Activated T-cell treated with anti-CD3 and anti-CD28 coated beads, Interleukin-2, amount 50 U/mL, for 48 hours (primary cell): ENCODE measurements at places on chromosomes 11 and 22.

DNA sequence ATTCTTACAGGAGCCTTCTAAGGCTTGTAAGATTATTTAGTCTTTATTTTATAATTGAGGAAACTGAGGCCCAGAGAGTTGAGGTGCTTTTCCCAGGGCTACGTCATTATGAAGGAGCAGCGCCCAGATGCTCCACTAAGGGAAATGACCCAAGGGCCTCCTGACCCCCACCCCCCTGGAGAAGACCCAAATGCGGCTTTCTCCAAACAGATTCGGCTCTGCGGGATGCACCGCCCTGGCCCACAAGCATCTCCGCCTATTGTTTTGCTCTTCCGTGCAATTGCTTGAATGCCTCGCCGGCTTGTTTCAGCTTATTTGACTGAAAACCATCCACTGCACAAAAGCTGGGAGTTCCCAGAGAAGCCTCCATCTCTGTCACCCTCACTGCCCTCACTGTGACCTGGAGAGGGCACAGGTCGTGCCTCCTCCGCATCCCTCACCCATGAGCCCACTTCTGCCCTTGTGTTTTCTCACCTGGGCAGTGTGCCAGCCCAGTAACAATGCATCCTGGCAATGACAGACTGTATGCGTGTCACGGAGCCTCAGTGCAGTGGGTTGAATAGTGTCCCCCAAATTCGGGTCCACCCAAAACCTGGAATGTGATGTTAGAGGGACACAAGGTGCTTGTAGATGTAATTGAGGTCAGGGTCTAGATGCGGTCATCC is 790.2 kb downstream of the TBC1D22A start:
- no peak for DNase-seq

GRCh38 chr22:20779818-20780158 is 5.9 kb downstream of the SERPIND1 start:
- DNase-seq: no peak

DNA sequence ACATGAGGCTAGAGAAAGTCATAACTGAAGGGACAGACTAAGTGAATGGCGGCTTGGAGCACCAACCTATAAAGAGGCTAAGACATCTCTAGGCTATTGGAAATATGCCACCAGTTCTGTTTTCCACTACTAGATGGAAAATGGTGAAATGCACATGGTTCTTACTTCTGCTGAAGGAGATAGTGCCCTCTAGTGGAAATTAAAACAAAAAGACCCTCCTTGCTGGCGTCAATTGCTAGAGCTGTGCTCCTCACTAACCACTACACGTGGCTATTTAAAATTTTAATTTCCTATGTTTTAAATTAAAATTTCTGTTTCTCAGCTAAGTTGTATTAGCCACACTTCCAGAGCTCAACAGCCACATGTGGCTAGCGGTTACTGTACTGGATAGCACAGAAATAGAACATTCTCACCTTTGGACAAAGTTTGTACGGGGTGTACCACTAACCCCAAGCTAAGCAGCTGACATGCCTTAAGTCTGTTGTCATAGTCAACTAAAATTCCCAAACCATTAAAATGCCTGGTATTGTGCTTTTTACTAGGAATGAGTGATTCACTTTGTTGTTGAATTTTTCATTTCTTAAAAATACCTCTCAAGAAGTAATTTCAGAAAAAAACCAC is 34.1 kb upstream of the CALCA start:
- DNase-seq: no peak

DNA sequence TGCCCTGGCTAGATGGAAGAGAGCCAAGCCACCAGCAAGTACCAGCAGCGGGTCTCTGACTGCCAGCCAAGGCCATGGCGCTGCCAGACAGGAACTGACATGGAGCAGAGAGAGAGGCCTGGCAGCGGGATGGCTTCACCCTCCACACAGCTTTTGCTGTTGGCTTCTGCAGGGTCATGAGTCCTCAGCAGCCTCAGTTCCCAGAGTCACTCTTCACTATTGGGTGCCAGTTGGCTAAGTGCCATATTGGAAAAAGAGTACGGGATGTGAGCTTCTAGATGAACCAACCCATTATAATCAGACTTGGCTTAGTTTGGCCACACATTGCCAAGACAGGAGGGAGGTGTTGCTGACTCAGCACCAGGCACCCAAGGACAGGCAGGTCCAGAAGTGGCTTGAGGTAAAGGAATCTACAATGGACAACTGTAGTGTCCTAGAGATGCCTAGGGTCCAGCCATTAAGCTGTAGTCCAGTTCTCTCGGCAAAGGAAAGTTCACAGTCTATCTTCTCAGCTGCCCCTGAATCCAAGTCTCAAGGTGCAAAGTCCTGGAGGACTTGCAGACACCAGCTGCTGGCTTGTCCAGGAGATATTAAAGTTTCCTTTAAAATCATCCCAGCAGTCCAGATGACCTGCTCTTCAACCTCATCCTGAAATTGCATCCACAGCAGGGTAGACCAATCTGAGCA is 40.7 kb upstream of the POU2AF1 start:
- no peak for DNase-seq

DNA sequence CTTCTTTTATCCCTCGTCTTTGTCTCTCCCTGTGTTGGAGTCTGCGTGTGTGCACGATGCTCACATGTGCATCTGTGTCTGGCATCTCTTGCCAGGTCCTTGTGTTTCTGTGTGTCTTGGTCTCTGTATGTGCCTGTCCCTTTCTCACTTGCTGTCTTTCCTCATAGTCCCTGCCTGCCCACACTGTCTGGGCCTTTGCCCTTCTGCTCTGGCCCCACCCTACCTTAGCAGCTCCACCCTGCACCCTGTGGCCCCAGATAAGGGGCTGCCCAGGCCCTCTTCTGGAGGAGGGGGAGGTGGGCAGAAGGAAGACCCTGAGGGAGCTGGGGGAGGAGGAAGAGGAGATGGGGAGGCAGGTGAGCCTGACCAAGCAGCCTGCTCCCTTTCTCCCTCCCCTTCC is 2.8 kb downstream of the EHBP1L1 start:
- no peak for DNase-seq

DNA sequence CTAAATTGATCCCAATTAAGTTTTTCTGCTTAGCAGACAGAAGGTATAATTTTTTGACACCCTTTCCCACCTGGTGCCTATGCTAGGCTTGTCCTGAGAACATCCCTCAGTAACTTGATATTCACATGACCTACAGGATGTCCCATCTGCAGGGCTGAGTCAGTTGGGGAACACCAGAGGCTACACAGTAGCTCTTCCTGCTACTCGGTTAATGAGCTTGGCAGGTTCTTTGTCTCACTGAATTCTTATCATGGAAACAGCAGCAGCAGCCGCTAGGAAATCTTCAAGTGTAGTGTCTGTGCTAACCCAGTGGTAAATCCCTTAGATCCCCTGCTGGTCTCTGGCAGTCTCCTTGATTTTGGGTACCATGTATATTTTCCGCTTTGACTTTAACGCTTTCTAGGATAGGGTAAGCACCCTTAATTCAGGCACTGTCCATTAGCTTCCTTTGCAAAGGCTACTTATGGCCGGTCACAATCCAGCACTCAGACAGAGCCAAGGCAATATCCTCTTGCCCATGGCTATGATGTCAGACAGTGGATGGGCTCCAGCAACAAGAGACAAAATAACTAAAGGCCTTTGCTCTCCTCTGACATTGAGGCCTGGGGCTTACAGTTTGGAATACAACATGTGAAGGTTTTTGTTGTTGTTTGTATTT is 8.5 kb downstream of the MRPL16 start:
- no peak for DNase-seq

DNA sequence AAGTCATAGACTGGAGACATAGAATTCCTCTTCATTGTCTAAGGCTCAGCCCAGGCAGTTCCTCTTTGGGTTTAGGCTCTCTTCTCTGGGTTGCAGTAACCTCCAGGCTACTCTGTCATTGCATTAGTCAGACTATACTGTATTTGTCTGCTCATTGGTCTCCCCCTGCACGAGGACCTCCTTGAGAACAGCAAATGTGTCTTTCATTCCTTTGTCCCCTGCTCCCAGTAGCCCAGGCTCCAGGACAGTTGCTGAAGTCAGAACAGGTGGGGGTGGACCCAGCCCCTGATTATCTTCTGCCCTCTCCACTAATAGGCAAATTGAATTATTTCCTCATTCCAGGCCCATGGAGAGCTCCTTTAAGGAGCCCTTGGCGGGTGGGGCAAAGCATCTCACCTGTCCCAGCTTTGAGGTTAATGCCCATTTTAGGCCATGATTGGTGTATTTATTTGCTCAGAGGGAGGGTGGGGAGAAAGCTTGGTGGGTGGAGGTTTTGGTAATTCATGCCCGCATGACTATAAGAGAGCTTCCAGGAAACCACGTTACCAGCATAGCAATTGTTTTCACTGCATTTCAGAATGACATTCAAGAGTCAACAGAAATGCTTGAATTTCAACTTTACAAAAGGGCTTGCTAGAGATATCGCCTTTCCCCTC is 40.9 kb downstream of the NAV2 start:
- no peak for DNase-seq

GRCh38 chr22:48651981-48652538 is 1175.6 kb downstream of the BRD1 start:
- DNase-seq: no peak

GRCh38 chr11:5368502-5369043 is 15.0 kb upstream of the OR51M1 start:
- DNase-seq: no peak

DNA sequence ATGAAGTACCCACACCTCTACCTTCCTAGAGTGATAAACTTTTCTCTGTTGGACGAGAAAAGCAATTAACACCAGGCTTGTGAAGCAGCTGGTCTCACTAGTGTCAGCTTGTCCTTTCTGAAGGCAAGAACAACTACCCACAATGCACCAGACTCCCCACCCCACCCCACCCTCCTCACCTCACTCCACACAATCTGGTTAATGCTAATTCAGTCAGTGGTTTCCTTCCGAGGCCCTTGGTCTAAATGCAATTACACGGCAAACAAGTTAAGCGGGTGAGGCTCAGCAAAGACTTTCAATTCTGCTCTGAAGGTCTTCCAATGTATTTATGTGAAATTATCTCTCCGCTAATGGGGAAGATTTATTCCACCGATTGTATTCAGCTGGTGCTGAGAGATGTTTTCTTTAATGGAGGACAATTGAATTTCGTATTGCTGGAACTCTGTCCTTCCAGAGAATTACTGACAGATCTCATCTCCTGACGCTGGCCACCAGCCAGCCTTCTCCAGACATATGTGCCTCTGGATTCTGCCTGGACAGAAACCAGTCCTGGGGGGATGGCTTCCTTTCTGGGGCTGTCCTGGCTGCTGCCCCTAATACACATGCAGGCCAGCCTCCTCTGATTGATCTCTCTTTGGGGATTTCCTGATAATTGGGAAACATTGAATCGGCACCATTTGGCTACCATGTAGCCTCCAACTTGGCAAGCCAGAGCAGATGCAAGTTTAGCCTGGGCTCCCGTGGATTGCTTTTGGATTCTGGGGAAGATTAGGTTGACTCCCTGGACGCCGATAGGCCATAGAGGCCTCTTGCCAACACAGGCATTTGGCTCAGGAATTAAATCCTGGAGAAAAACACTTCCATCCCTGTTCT is 165.8 kb upstream of the NARS2 start:
- no peak for DNase-seq

DNA sequence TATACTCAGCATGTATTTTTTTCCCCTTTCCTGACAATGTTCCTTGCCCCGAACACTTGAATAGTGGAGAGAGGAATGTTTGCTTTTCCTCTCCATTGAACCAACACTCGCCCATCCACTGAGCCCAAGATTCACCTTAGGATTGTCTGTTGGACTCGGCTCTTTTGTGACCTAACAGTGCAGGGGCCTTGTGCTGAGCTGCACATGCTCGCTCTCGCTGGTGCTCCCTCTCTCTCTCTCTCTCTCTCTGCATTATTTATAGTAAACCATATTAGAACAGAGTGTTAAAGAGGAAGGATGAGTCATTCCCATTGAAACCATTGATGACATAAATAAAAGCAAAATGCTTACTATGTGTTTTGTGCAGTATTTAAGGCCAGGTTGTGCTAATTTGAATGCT is 20.7 kb downstream of the ZBTB16 start:
- no peak for DNase-seq

- no peak for DNase-seq
These were observed 22.4 kb upstream of the APOBEC3A start for GRCh38 chr22:38935023-38935422.

- no peak for DNase-seq
These were observed 4.2 kb downstream of the MRGPRD start for GRCh38 chr11:68976563-68976962.

DNA sequence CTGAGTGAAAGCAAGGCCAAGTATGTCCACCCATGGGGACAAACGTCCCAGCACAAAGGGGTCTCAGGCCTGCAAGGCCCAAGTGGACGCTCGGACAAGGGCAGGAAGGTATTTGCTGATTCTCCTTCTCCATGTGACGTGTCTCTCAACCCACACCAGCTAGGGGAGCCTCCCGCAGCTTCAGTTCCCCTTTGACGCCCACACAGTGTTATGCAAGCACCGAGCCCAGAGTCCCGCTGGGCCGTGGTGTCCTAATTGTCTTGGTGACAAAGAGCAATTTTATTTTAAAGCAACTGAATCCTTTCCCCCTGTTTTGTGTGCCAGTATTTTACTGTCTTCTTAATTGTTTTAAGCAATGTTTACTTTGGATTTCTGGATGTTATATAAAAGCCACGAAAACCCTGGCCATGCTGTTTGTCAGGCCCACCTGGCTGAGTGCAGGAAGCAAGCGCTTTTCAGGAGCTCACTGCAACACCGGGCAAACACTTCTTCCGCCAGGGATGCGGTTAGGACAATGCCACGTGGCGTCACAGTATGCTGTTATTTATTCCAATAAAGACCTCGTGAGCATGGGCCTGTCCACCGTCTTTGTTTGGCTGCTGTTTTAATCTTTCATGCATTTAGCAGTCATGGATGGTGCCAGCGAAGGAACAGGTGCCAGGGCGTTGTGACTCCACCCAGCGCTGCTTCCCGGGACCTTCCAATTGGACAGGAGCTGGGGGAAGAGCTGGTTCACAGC is 8.2 kb upstream of the PARVG start:
- no peak for DNase-seq

DNA sequence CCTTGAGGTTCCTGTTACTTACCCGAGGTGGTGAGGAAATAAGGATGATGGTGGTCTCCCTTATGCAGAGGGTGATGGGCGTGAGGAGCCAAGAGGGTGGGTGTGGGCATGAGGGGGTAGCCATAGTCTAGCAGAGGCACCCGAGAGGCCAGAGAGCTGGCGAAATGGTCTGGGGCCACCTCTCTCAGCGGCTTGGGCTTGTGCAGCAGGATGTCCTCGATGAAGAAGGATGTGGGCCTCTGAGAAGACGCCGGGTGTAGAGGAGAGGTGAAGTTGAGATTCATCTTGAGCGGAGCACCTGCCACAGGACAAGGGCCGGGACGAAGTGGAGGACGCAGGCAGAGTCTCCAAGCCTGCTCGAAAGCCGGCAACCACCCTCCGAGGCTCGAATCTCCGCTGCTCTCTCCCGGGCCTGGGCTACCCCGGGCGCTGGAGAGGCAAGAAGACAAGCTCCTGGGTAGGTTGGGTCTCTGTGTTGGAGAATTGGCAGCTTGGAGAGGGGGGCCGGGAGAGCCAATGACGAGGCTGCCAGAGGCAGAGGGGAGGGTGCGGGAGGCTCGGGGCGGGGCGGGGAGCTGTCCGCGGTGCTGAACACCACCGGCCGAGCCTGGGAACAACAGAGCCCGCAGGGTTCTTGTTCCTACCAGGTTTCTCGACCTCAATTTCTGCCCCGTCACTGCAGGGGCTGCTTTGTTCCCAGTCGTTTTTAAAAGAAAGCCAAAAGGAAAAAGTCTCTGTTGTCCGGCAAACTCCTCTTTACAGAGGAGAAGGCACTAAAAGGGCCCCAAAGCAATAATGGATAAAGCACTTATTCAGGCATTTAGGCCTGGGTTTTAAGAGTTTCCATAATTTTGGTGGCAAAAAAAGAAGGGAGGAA is at the start of gene BSX:
Gene BSX (minus strand): TSS at position 447 of the 877 bp plus-strand sequence. CDS start 163 bp downstream, at position 284.
- peak; percentile 75 for DNase-seq

GRCh38 chr11:46338988-46339666 is 8.1 kb upstream of the DGKZ start:
- no peak for DNase-seq
